COR-L47 (cell line): ENCODE measurements at places on chromosomes 12 and 14.

DNA sequence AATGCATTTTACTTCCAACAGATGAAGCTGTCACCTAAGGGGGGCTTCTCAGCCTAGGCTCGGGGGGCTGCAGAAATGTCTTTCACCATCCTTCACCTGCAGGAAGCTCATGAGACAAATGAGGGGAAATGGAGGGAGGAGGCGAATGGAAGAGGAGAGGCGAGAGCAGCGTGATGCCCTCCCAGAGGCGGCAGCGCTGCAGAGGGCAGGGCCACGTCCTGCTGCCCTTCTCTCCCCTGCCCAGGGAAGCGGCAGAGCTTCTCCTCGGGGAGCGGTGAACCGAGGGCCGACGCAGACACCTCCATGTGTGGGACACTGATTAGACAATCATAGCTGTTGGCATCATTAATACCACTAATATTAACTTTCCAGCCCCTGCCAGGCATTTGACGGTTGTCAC, 78.3 kb downstream of the SERPINA3 start:
- no peak for DNase-seq

DNA sequence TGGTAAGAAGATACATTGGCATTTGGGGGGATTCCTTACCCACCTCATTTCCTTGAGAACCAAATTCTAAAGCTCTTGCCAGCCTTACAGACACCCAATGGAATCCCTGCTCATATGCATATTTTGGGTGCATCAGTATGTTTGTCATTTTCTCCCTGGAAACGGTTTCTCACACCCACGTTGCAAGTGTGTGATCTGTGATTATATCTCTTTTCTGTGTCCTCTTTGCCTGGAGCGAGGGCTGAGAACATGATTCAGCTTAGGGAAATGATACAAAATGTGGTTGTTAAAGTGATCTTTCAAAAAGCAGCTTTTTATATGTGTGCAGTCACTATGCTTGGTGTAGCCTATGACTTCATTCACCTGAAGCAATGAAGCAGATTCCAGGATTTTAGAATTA, 52.0 kb downstream of the KCNMB4 start:
- no peak for DNase-seq

DNA sequence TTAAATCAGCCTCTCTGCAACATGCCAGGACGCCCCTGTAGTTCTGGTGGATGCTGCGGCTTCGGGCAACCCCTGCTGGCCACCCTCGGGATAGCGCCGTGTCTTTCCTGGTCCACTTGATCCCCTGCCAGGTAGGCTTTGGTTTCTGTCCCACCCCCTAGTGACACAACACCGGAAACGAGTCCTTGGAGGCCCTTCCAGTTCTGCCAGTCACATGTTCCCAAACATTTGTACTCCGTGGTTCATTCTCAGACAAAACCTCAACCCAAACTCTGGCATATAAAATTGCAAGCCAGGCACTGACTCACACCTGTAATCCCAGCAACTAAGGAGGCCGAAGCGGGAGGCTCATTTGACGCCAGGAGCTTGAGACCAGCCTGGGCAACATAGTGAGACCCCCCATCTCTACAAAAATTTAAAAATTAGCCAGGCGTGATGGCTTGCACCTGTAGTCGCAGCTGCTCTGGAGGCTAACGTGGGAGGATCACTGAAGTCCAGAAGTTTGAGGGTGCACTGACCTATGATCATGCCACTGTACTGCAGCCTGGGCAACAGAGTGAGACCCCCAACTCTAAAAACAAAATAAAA, 37.0 kb downstream of the RASAL1 start:
- peak; percentile 92 for DNase-seq

- DNase-seq = peak; percentile 53
Measured at GRCh38 chr14:96051642-96052540, 12.7 kb downstream of the C14orf132 start.

- no peak for DNase-seq
Measured at GRCh38 chr12:122395319-122395718, 27.1 kb downstream of the CLIP1 start.

- no peak for DNase-seq
Measured at GRCh38 chr14:77194706-77195105, 13.1 kb downstream of the TMEM63C start.

DNA sequence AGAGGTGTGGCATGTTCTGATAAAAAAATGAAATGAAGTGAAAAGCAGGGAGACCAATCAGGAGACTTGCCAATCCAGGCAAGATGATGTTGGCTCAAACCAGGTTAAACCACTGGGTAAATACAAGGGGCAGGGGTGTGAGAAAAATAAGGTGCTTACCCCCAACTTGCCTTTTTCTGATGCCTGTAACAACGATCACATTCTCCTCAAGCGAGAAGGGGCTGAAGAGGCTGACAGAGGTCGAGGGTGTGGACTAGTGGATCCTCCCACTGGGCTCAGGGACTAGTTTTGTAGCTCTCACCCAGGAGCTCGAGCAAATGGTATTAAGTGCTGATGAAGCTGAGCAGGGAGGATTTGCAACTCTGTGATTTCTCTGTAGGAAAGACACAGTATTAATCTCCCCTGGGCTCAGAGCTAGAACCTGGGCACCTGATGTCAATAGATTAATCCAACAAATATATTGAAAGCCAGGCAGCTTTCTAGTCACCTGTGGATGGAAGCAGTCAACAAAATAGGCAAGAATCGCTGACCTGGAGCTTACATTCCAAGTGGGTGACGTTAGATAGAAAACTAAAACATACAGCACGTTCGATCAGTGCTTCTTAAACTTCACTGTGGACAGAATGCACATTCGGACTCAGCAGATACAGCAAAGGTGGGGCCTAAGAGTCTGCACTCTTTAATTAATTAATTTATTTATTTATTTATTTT, 15.2 kb upstream of the EAPP start:
- DNase-seq = no peak

DNA sequence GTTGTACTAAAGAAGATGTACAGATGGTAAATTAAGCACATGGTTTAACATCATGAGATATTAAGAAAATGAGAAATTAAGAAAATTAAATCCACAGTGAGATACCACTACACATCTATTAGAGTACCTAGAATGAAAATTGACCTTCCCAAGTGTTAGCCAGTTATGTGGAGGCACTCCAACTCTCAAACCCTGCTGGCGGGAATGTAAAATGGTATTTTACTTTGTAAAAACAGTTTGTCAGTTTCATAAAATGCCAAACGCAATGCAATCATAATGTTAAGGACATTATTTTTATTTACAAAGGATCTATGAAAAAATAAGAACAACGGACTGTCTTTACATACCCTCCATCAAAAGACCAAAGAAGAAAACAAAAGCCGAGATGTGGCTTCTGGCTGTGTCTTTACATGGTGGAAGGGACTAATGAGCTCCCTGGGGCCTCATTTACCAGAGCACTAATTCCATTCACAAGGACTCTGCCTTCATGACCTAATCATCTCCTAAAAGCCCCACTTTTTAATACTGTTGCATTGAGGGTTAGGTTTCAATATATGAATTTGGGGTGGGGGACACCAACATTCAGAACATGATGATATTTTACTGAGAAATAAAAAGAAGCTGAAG, 1178.7 kb downstream of the AACS start:
- DNase-seq = no peak

DNA sequence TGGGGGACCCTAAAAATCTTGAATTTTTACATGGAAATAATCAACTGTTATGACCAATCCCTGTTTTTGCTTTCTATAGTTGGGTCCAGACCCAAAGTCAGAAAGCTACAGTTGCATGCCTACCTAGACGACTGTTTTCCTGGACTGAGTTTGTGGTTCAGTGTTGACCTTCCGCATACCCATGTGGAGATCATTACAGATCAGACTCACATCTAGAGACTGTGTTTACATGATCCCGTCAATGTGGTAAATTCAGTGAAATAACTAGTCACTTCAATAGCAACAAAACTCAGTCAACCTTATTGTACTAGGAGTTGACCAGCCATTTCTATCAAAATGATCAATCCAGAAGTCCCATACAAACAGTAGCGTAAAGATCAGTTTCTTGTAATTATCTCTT, 257.6 kb downstream of the EGLN3 start:
- DNase-seq = no peak

DNA sequence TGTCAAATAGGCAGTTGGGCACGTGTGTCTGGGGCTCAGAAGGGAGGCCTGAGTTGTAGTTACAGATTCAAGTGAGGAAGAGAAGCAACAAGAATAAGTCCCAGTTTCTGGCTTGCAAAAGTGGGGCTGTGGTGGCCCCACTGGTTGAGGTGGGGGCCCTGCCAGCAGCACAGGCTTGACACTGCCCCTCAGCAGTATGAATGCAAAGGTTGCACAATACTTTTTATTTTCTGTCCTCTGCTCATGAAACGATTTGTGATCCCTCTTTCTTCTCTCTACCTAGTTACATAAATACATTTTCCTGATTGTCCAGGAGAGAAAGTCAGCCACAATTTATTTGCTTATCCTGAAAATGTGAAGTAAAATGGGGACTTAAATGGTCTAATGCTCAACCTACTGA, 577.8 kb downstream of the AACS start:
- DNase-seq = no peak

DNA sequence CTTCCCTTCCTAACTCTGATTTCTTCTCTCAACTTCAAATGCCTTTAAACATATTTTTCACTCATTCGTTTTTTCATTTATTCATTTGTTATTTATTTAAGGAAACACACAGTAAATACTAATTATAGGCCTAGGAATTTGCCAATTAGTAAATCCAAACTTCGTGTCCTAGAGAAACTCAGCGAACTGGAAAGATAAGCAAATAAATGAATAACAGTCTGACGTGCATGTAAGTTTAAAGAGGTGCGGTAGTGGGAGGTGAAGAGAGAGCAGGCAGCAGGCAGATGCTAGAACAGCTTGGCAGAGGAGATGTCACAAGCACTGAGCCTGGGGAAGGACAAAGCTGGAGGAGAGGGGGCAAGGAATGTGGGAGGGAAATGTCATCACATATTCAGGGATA, 228.2 kb downstream of the DPY19L2 start:
- DNase-seq = peak; percentile 2

DNA sequence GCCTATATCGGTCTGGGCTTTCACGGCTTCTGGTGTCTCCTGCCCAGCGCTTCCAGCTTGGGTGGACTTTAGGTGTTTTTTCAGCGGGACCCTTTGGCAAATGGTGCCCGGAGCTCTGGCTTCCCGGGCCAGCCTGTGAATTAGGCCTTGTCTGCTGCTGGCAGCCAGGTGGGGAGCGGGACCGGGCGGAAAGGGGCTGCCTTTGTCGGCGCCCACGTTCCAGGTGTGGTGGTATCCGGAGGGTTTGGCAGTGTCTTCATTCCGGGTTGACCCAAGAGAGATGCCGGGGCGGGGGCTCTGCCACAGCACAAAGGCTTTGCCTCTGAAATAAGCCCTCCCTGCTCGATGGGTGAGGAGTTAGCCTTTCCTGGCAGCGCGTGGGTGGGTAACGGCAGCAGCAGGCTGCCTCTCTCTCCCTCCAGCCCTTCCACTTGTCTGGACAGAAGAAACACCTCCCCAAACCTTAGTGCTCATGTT, 9.5 kb downstream of the RFLNA start:
- DNase-seq = no peak

DNA sequence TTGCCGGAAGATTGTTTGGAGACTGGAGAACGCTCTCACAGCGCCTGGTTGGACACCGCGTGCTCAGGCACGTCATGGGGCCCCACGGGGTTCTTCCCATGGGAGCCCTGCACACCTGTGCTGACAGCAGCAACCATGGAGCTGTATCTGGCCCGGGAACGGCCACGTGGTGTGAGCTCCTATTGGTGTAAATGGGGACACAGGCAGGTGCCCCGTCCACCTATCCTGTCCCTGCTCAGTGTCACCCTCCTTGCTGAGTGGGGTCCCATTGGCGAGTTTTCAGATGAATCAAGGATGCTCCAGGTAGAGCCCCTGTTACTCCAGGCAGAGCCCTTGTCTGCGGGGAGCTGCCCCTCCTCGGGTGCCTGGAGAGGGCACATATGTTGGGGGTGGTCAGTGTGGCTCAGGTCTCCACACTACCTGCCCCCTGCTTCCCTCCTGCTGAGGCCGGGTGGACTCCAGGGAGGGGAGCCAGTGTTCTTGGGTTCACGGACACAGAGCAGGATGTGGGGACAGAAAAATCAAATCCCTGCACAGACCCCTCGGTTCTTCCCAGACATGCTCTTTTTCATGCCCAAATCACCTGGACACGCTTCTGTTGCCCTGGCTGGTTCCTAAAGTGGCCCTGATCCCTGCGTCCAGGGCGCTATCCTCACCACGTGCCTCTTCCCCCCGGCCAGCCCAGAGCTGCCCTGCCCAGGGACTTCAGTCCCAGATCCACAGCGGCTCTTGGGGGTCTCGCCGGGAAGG, 250.1 kb downstream of the ADGRD1 start:
- DNase-seq = no peak

DNA sequence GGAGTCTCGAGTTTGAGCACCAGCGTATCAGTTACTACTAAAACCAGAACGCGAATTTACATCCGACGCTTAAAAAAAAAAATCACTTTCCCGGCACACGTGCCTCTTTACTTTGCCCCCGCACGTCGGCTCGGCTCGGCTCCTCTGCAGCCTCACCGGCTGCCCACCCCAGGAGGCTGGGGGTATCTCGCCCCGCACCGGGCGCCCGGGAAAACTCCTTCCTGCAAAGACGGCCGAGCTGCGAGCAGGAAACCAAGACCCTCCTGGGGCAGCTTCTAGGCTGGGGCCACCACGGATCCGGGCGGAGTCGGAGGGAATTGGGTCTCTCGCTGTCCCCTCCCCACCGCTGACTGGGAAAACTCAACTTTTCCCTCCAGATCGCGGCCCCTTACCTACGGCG, 610 bp downstream of the VSIG10 start:
- DNase-seq = no peak

GRCh38 chr12:31029468-31029867, 44.2 kb upstream of the DDX11 start:
- DNase-seq = no peak

DNA sequence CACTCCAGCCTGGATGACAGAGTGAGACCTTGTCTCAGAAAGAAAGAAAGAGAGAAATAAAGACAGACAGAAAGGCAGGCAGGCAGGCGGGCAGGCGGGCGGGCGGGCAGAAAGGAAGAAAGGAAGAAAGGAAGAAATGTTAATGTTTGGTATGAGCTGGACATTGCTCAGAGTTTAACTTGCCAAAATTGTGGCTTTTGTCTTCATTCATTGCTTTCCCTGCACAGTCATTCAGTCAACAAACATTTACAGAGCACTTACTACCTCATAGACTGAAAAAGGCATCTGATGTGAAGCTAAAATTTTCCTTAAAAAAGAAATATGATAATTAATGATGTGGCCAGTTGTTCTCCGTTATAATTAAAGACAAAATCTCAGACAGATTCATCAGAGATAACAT, 247.1 kb downstream of the SPTSSA start:
- DNase-seq = no peak

GRCh38 chr14:68546839-68547238, 246.0 kb downstream of the ZFP36L1 start:
- DNase-seq = no peak

GRCh38 chr12:104756901-104757300, 201.2 kb downstream of the SLC41A2 start:
- DNase-seq = no peak
